ENCODE measurements at places on chromosomes 12 and 14. TPM values are rescaled to one million over a fixed set of nuclear protein-coding genes. Genes with fewer than 3 reads are reported as not detected.

GRCh38 chr14:81859046-81859445, 325.4 kb upstream of the SEL1L start:
- DNase-seq: no peak

DNA sequence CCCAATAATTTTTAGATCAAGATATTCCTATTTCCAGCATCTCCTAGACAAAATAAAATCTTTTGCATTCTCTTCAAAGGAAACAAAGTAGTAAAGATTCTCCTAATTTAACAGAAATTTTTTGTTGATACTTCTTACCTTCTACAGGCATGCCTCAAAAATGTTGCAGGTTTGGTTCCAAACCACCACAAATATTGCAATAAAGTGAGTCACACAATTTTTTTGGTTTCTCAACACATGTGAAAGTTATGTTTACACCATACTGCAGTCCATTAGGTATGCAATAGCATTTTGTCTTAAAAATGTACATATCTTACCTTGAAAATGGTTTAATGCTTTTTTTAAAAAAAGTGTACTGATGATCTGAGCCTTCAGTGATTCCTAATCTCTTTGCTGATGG, 65.6 kb upstream of the USP15 start:
- DNase-seq: no peak

- no peak for DNase-seq
Observed at GRCh38 chr12:129237881-129238280, 384.6 kb downstream of the GLT1D1 start.

The SRRM4 gene
- not detected for total RNA-seq

The NINJ2 gene
- total RNA-seq: 4.1 TPM

The EEF1AKMT3 gene
- 5.3 TPM for total RNA-seq

Measured in RPMI7951 (cell line).